ENCODE measurements at places on chromosomes 16 and 17.
A peak's percentile ranks its signal among the peaks of the same experiment; 100 is the strongest.

DNA sequence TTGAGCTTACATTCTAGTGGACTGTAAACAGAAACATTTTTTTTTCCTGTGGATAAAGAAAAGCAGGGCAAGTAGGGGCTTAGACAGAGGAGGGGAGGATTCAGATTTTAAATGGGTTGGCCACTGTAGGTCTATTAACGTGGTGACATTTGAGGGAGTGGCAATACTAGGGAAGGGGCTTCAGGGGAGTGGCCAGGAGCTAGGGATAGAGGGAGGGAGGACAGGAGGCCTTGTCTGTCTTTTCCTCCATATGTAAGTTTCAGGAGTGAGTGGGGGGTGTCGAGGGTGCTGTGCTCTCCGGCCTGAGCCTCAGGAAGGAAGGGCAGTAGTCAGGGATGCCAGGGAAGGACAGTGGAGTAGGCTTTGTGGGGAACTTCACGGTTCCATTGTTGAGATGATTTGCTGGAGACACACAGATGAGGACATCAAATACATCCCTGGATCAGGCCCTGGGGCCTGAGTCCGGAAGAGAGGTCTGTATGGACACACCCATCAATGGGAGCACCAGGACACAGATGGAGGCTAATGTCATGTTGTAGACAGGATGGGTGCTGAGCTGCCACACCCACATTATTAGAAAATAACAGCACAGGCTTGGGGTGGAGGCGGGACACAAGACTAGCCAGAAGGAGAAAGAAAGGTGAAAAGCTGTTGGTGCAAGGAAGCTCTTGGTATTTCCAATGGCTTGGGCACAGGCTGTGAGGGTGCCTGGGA is 6.5 kb upstream of the HBM start:
- no peak for DNase-seq

GRCh38 chr17:8856869-8857575 is 10.5 kb downstream of the PIK3R6 start:
- DNase-seq, result no peak

GRCh38 chr16:3983081-3983520 is 102.6 kb upstream of the CREBBP start:
- peak; percentile 12 for DNase-seq

- no peak for DNase-seq
These were observed 82.6 kb upstream of the GNAO1 start for GRCh38 chr16:56108724-56109123.

DNA sequence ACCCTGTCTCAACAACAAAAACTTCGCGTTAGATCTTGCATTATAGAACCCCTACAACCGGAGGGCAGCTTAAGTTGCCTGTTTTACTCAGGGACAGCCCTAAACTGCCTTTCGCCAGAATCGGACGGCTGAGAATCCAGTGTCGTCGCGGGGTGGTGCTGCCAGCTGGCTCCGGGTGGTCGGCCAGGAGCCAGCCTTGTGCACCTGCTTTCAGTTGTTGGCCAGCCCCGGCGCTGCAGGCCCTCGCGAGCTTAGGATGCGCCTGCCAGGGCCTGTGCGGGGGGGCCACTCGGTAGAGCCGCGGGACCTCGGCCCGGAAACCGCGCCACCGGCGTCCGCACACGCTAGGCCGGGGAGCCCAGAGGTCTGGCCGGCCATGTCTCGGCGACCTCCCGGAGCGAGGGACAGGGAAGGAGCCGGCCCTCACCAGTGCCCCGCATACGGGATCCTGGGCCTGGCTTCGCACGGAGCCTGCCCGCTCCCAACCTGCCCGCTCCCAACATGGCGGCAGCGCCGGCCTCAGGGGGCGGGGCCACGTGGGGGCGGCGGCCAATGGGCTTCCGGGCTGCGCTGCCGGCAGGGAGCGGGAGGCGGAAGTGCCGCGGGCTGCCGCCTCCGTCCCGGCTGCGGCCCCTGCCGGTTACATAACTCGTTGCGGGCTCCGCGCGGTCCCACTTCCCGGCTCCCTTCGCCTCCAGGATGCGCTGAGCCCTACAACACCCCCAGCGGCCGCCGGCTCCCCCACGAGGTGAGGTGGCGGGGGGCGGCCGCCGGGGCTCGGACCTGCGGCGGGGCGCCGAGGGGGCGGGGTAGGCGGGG is 14.2 kb downstream of the NAA60 start:
- peak; percentile 58 for DNase-seq

DNA sequence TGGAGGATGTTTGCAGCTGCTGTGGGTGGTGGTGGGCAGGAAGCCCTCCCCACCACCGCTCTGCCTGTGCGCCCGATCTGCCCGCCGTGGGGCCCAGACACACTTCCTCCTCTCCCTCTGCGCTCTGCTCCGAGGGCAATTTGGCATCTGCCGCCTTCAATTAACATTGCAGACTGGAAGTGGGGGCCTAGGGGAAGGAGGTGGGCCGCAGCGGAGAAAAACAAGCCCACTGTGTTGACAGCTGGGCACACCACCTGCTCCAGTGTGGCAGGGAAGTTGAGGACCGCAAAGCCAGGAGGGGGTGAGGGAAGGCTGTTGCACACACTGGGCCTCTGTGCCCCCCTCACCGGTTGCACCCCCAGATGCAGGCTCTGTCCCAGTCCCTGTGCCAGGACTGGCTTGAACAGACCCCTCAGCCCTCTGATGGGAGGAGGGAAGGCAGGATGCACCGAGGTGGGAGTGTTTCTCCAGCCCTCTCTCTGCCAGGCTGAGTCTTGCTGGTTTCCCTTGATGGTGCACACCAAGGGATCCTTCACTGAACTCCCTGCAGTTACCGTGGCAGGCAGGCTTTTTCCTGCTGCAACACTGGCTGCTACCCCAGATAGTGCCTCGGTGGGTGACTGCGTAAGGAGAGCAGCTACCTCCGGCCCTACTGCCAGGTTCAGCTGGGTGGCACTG is 72.8 kb upstream of the MED9 start:
- peak; percentile 96 for DNase-seq

GRCh38 chr16:3256146-3256865 is at the start of gene MEFV:
Gene MEFV, minus strand, starts transcription at chr16:3256633. Its CDS starts 46 bp downstream, at chr16:3256587.
- DNase-seq, result peak; percentile 44

GRCh38 chr16:57539072-57539796 is 2.9 kb upstream of the CCDC102A start:
- DNase-seq, result no peak

GRCh38 chr17:63843910-63844677 is 1.6 kb upstream of the SMARCD2 start:
- no peak for DNase-seq

DNA sequence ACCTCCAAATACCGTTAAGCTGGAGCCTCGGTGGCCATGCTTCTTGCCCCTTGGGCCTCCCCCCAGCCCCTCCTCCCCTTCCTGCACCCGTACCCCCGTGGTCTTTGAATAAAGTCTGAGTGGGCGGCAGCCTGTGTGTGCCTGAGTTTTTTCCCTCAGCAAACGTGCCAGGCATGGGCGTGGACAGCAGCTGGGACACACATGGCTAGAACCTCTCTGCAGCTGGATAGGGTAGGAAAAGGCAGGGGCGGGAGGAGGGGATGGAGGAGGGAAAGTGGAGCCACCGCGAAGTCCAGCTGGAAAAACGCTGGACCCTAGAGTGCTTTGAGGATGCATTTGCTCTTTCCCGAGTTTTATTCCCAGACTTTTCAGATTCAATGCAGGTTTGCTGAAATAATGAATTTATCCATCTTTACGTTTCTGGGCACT is 928 bp downstream of the HBA1 start:
- DNase-seq, result no peak

GRCh38 chr16:20822521-20823325 is 16.4 kb downstream of the REXO5 start:
- no peak for DNase-seq

- no peak for DNase-seq
These were observed 7.6 kb upstream of the AXIN1 start for GRCh38 chr16:359871-360697.

GRCh38 chr17:77462553-77463497 is 322.1 kb downstream of the SEC14L1 start:
- no peak for DNase-seq

GRCh38 chr17:27268394-27269085 is 25.4 kb upstream of the WSB1 start:
- DNase-seq, result no peak

DNA sequence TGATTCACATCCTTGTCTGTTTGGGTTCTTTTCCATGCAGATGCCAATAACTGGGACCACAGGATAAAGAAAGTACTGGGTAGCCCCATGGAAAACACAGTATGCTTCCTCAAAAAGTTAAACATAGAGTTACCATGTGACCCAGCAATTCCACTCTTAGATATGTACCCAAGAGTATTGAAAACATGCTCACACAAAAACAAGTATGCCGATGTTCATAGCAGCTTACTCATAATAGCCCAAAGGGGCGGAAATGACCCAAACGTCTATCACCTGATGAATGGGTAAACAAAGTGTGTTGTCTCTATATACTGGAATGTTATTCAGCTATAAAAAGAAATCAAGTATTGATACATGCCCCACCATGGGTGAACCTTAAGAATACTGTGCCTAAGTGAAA is 55.4 kb downstream of the CYB5B start:
- no peak for DNase-seq

DNA sequence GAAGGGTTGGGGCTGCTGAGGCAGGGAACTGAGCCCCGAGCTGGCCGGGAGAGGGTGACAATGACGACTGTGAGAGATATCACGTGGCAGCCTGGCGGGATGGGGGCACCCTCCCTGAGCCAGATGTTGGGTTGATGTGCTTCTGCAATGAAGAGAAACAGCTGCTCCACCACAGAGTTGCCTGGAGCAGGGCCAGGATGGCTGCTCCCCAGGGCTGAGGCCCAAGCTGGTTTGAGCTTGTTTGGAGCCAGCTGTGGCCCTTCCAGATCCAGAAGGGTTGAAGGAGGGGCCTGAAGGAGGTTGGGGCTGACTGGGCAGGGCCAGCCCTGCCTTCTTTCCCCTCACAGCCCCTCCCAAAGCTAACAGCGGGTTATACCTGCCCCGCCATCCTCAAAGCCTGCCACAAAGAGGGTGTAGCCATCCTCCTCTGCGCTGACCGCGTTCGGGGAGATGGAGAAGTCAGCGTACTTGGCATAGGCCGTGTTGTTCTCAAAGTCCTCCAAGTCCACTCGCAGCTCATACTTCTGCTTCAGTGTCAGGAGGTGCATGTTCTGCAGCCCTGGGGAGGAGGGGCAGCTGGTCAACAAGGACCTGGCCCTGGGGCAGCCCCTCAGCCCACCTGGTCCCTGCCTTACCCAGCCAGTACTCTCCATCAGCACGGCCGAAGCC is 2.1 kb downstream of the MFAP4 start:
- DNase-seq, result peak; percentile 86

- no peak for DNase-seq
These were observed 38.1 kb downstream of the TEKT3 start for GRCh38 chr17:15303268-15303667.

DNA sequence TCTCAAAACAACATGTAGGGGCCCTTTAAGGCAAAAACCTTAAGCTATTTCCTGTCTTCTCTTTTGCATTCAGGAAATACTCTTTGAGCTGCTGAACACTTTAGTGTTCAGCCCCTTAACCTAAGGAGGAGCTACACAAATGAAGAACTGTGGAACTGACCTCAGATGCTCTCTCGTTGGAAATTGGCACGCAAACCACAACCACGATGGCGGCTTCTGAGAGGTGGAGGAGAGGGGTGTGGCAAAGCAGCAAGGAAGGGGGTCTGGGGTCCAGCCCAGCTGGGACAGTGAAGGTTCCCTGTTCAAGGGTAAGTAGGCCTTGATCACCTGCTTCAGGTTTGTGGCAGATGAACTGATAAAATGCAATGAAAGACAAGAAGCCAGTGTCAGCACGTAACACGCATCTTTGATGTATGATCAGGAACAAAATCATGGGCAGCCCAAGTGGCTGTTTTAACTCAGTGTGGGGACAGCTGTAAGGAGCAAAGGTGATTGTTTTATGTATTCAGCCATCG is 291.6 kb upstream of the TNRC6C start:
- no peak for DNase-seq

DNA sequence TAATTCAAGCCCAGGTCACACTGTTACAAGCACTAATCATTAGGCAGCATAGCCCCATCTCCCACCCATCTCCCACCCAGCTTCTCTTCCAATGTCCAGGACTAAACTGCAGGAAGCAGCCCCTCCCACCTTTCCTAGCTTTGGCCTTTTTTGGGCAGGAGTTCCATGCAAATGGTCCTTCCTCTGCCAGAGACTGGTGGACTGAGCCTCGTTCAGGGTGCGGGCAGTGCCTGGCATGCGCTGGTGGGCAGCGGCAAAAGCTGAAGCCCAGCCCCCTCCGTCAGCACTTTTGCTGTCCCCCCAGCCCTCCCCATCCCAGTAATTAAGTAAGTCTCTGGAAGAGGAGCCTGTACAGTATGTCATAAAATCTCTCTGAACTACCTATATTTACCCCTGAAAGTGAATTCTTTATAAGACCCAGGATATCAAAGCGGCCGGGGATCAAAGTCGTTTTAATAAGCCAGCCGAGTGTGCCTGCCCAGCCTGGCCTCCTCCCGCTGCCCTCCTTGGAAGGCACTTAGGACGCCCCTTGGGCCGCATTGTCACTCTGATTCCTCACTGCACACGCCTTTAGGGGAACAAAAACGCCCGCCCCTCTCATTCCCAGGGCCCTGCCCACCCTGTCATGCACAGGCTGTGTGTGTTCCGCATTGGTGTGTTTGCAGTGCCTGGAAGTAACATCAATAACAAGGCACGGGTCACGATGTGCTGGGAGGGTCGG is 109.9 kb downstream of the IRX5 start:
- DNase-seq, result no peak

- DNase-seq, result no peak
These were observed 26.0 kb upstream of the HNF1B start for GRCh38 chr17:37770631-37771518.

GRCh38 chr17:41655611-41656111 is 31.3 kb upstream of the KRT17 start:
- DNase-seq, result no peak

GRCh38 chr16:88062341-88063210 is 111.3 kb downstream of the BANP start:
- DNase-seq, result no peak

- no peak for DNase-seq
These were observed 930 bp downstream of the SPNS2 start for GRCh38 chr17:4499431-4500190.

- no peak for DNase-seq
These were observed 3.1 kb upstream of the KRT36 start for GRCh38 chr17:41492771-41493170.

DNA sequence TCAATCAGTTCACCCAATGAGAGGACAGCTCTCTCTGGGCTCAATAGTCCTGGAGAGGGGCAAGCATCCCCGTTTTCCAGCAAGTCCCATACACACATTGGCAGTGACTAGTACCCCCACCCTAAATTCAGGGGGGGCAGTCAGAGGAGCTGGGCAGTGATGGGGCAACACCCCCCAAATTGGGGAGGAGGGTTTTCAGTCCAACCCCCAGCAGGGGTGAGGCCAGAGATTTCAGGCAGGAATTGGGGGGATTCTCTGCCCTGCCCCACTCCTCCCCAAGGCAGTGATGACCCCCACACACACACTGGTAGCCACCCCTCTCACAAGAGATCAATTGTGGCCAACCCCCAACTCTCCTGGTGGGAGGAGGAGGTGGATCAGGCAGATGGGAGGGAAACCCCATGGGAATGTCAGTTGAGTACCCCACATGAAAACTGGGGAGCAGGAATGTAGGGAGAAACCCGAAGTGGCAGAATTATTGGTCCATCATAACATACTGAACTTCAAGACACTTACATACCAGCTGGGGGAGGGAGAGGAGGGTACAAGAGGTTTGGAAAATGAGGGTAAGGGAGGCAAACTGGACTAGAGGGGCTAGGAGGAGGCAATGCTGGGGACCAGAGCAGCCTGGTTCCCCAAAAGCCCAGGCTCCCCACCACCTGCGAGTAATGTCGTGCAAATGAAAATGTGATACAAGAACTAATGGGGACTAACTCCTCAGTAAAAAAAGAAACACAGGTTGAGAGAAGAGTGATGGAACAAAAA is 3.1 kb downstream of the VAMP2 start:
- DNase-seq, result no peak

GRCh38 chr16:75868636-75869632 is 142.6 kb upstream of the CPHXL start:
- no peak for DNase-seq
